ENCODE measurements at places on chromosomes 1 and 21.

DNA sequence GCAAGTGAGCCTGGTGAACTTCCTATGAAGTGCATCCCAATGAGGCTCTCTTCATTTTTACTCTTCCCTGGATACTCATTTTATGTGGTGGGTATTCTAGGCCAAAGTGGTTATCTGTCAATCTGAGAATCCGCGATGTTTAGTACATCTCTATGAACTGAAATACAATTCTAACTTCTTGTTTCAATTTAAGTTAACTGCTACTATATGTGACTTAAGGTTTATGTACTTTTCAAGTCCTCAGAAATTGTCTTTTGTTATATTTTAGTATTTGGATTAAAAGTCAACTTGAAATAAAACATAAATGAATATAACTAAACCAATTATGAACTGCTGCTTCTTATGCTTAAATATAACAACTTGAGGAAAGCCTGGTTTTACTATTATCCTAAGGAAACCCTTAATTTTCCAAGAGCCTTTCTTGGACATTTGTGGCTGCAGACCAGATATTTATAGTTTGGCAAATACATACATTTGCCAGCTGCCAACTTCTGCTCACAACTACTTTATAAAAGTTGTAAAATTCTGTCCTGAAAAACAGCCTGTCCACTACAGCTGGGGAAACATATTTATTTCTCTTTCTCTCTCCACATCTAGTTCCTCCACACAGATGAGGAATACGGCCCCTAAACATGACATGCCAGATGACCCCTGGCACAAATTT, 60.4 kb downstream of the ENAH start:
- DNase-seq: no peak

DNA sequence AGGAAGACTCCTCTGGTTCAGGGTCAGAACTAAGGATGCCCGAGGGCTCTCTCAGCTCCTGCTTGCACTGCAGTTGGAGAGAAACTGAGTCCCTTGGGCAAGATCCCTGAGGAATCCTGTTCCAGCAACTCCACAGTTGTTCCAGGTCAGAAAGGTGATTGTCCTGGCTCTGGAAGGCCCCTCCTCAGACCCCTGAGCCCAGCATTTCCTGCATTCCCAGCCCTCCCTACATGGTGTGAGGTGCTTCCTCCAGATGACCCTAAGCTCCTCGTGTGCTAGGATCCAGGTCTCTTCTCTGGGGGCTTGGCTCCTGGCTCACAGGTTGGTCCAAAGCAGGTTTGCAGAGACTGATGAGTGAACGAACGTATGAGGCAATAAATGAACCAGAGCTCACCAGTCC, 11.5 kb downstream of the LDLRAD1 start:
- DNase-seq: no peak

DNA sequence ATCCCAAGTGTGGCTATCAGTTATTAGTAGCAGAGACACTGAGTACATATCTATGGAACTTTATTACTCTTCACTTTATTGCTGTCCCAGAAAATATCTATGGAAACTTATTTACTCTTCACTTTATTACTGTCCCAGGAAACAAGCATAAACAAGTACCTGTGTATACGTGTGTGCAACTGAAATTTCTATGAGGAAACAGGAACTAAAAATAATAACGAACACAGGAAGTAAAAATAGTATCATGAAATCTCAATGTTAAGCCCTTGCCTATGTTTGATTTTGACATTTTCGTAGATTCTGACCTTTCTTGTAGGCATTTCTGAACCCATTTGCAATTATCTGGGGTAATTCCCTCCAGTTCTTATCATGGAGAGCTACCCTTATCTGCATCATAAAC, 64.9 kb upstream of the KRTAP19-8 start:
- DNase-seq: no peak

DNA sequence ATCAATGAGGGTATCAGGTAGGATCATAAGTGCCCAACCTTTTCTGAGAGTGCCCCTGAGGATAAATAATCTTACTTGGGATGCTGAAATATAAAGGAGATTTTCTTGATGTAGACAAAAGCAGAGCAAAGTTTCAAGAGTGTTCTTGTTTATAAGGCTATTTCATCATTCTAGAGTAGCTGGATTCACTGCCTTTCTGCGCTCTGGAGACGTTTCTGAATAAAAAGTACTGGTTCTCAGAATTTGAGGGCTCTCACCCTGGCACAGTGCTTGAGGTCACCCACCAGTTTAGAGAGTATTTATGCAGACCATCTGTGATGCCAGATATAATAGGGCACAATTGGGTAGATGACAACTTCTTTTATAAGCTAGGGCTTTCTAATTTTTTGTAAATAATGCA, 103.3 kb downstream of the GDAP2 start:
- DNase-seq: no peak

- DNase-seq: no peak
Measured at GRCh38 chr1:11629184-11630016, 24.8 kb downstream of the FBXO2 start.

Data from anterior cingulate cortex (tissue), 58 donors.